Colonic mucosa (tissue), 4 donors: ENCODE measurements at places on chromosomes 6 and 20. TPM values are rescaled to one million over a fixed set of nuclear protein-coding genes. Genes with fewer than 3 reads are reported as not detected.
A peak's percentile ranks its signal among the peaks of the same experiment; 100 is the strongest.

CRISP3 gene
- not detected for total RNA-seq

DNA sequence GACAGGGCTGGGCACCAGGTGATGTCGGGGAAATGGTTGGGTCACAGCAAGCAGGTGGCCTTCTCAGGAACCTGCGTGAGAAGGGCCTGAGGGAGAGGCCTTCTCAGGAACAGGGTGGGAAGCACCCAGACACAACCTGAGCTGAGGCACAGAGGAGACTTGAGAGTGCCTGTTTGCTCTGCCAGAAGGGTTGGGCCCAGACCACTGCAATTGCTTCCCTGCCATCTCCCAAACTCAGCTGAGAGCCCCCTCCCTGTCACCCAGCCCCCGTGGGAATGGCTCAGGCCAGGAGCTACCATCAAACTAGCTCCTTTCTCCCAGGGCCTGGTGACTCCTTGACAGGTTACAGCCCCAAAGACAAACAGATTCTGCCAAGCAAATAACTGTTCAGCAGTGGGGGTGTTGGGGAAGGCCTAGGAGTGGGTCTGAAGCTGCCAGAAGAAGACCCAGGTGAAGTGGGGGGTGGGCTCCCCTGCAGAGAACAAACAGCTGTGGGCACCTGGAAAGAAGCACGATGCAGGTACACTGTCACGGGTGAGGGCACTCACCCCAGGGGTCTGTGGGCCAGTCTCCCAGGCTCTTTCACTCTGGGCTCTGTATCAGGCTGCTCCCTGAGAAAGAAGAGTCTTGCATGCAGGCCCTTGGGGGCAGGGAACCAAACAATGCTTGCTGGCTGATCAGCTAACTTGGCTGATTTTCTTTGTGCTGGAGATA lies 30.4 kb upstream of the SPDEF start:
- DNase-seq: no peak

- DNase-seq: no peak
These were observed 111.1 kb downstream of the FOXC1 start for GRCh38 chr6:1720620-1721322.

GRCh38 chr20:24773751-24774201 lies 175.3 kb upstream of the CST7 start:
- no peak for DNase-seq

DNA sequence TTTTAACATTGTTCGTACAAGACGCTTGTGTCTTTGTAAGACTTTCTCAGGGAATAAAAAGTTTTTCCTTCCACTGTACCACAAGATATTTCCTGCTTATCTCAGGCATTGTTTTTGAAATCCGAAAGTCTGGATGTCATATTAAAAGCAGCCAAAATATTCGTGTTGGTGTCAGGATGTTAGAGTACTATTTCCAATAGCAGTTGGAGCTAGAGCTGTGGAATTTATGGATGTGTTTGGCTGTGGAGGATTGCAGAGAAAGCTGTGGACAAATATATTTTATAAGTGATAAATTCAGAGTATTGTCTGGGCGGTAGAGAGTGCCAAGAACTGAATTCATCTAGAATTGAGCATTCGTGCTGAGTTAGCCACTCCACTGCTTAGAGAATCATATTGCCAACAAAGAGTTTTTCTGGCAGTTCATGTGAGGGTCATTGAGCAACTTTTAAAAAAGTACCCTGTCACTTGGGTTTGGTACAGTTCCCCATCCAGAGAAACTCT lies 57.7 kb downstream of the ZDHHC14 start:
- DNase-seq: no peak

RWDD2A gene
- 2.1 TPM for total RNA-seq

- DNase-seq: peak; percentile 73
These were observed 11.0 kb downstream of the POU3F2 start for GRCh38 chr6:98845211-98846020.

- DNase-seq: peak; percentile 54
These were observed 1.7 kb upstream of the EIF6 start for GRCh38 chr20:35286077-35286898.

ADAM33 gene
- 6.7 TPM for total RNA-seq

TXLNB gene
- 0.29 TPM for total RNA-seq

DNA sequence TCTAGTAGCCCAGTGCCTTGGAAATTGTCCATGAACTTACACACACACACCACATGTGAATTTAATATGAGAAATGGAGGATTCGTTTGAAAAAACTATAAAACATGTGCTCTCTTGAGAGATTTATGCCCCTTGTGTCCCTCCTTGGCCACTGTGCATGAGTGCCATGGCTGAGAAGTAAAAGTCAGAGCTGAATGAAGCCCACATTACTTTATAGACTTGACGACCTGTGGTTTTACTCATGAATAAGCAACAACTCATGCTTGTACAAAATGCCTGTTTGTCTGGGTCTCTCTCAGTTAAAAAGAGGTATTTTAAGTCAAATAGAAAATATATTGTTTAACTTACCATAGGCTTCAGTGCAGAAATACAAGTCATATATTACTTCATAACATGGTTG lies 102.7 kb downstream of the KCNQ5 start:
- no peak for DNase-seq

GMPR gene
- total RNA-seq: 3.4 TPM

DNA sequence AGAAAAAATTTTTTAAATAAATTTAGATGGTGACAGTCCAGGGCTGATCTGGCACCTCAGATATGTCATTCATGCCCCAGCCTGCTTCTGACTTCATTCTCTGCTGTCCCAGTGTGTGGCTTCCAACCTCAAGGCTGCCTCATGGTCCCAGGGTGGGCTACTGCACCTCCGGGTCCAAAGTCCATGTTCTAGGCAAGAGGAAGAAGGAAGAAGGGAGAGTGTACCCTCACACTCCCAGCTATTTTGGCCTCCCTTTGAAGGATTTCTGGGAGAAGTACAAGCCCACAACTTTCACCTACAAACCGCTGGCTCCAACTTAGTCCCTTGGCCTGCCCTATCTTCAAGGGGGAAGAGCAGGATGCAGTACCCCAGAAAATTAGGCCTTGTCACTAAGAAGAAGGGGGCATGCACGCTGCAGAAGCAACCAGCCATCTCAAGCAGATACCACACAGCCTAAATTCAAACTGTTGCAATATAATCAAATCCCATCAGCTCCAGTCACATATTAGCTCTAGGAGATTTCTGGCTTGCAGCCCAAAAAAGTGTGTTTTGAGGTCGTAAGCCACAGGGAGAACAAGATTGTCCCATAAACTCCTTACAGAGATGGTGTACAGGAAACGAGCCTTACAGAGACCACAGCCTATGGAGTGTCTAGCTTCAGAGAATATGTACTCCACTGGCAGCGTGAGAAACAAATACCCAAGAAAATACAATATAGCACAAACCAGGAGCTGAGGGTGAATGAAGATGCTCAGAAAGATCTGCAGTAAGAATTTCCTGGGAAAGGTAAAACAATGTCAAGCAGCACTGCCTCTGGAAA lies 906 bp upstream of the BTN3A2 start:
- no peak for DNase-seq

EPM2A gene
- 4.8 TPM for total RNA-seq

GRCh38 chr6:49606721-49607390 lies 29.8 kb downstream of the RHAG start:
- peak; percentile 35 for DNase-seq

GRIK2 gene
- 0.50 TPM for total RNA-seq

DNA sequence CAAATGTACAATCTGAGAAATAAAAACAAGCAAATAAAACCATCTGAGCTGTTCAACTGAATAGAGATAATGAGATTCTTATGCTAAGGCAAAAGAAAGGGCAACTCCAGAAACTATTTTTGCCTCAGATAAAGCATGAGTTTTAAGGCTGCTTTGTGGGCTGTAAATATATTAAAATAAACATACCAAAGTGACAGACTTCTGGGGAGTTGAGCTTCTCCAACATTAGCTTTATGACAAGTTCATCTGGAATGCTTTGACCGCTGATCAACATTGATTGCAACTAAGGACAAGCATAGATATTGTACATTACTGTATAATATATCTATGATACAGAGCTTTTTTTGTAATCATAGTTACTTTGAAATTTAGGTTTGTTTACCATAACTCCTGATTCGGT lies 19.3 kb downstream of the AK9 start:
- DNase-seq: no peak

VGLL2 gene
- total RNA-seq: not detected

LY6G5B gene
- 4.4 TPM for total RNA-seq

FILIP1 gene
- 6.5 TPM for total RNA-seq

DNA sequence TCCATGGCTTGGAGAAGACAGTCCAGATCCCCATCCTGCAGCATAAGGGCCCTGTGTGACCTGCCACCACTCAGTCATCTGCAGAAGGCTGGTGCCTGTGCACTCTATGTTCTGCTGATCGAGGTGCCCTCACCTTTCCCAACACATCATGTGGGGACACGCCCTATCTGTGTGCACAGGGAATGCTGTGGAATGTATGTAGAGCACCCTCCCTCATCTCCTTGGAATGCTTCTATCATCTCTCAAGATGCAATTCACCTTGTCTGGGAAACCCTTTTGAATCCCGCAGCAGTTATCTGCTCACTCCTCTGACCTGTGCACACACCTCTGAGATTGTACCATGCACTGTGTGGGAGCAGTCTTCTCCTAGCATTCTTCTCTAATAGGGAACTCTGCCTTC lies 207.2 kb upstream of the SSTR4 start:
- DNase-seq: no peak
